K562 (cell line): ENCODE measurements at places on chromosomes 12 and 14. TPM values are rescaled to one million over a fixed set of nuclear protein-coding genes. Genes with fewer than 3 reads are reported as not detected.

- DNase-seq: no peak
These were observed 373.1 kb downstream of the SOX5 start for GRCh38 chr12:23576372-23576771.

DNA sequence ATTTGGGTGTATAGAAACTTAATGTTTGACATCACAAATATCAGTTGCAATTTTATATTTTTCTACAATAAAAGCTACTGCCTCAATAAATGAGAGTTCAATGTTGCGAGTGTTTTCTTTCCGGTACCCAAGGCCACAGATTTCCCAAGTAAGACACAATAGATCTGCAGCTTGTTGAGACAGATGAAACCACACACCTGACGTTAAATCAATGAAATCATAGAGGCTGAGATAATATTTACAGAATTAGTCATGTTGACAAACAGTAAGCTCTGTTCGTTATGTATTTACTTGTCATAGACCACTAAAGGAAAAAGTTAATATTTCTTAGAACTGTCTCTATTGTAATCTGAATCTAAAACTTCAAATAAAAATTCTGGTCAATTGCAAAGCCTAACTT lies 49.2 kb upstream of the PTHLH start:
- DNase-seq: no peak

The HNF1A gene
- not detected in 2 replicates for total RNA-seq

DNA sequence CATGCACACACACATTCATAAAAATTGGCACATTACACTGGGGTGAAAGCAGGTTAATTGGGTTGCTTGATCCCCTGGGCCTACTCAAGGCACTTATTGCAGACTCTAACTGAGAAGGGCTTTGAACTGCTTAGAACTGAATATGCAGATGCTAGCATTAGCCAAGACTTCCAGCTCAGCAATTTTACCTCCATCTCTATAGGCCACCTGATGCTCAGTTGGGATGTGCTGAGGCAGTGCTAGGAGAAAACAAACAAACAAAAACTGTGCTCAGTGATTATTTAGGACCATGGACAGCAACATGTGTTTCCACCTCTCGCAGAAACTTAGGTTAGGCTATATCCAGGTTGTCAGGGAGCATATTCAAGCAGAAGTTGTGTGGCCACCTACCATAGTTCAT lies 124.8 kb upstream of the WSCD2 start:
- no peak for DNase-seq

DNA sequence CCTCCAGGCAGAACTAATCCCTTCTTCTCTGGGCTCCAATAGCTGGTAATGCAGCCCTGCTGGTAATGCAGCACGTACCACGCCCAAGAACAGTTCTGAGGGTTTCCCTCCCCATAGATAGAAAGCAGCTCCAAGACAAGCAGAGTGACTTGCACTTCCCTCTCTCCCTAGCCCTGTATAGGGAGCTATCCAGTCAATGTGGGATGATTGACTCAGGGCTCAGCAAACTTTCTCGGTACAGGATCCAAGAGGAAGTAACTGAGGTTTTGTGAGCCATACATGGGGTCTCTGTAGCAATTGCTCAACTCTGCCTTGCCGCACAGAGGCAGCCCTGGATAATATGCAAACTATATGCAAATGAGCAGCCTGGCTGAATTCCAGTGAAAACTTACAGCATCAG lies 15.5 kb upstream of the FKBP4 start:
- no peak for DNase-seq

GRCh38 chr14:56390859-56391258 lies 188.7 kb upstream of the TMEM260 start:
- DNase-seq: no peak

- peak; percentile 2 for DNase-seq
These were observed 21.1 kb upstream of the PGF start for GRCh38 chr14:74976264-74977113.

The KRT80 gene
- total RNA-seq: not detected in 2 replicates

The OR4M1 gene
- not detected in 2 replicates for total RNA-seq

The TTC9 gene
- 0.02 and 0.07 TPM in 2 replicates for total RNA-seq

The VDR gene
- total RNA-seq: 4.2 and 4.8 TPM in 2 replicates

- no peak for DNase-seq
These were observed 28.3 kb downstream of the MDM1 start for GRCh38 chr12:68303850-68304249.

The CLEC4D gene
- total RNA-seq: not detected in 2 replicates

GRCh38 chr14:88089445-88089844 lies 84.5 kb downstream of the GPR65 start:
- DNase-seq: no peak

The BEGAIN gene
- total RNA-seq: 0.55 and 1.1 TPM in 2 replicates

DNA sequence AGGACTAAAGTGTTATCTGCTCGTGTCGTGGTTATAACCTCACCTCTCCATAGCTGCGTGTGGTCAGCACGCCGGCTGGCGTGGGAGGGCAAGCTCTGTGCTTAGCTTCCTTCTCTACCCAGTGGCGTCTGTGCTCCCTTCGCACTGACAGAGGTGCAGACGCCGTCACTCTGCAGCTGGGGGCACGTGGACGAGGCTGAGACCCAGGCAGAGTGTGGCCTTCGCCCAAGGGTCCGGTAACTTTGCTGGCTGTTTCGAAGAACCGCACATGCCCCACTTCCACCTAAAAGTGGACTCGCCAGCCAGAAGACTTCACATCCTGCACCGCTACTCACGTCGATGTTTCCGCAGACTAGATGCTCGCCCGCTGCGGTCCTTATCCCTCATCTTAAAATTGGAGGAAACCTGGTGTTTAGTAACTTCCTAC lies 35.9 kb upstream of the DYNC1H1 start:
- peak; percentile 31 for DNase-seq

DNA sequence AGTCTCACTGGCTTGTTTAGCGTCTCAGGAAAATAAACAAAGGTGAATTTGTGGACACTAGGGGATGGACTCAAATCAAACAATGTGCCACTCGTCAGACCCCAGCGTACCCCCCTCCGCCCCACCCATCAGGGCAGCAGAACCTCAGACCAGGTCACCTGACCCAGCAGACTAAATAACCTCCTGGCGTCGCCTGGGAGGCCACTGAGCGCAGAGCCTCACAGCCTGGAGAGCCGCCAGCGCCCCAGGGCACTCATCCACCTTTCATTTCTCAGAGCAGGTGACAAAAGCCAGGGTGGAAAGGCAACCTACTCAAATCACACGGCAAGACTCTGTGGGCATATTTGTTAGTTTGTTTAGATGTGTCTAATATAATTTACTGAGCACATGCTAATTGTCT lies 100.9 kb downstream of the DICER1 start:
- no peak for DNase-seq

GRCh38 chr14:24280797-24281460 lies 9.5 kb upstream of the RABGGTA start:
- DNase-seq: no peak

- DNase-seq: no peak
These were observed 5.9 kb upstream of the WASHC3 start for GRCh38 chr12:102067574-102068258.

GRCh38 chr12:97306147-97306546 lies 156.5 kb upstream of the RMST start:
- no peak for DNase-seq

The MYF6 gene
- not detected in 2 replicates for total RNA-seq

GRCh38 chr12:96425321-96425720 lies 25.1 kb upstream of the CDK17 start:
- no peak for DNase-seq

- DNase-seq: no peak
These were observed 32.8 kb downstream of the DUSP16 start for GRCh38 chr12:12529783-12530421.

The IFI27 gene
- total RNA-seq: 1.0 and 1.3 TPM in 2 replicates

DNA sequence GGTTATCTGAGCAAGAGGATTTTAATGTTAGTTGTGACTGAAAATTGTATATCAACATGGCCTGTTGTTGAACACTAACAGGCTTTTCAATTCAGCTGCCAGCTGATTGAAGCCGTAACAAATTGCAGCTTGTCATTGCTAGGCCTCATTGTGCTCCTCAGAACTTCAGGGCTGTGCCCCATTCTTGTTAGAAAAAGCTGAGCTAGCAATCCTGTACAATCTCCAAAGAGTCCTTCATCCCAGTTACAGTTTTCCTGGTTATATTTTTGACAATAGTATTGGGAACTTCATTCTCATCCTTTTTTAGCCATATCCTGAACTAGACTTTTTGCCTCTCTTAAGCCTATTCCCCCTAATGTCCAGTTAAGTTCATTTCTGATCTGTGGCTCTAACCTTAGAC lies 564.1 kb upstream of the ATXN7L3B start:
- DNase-seq: no peak

The RAB15 gene
- total RNA-seq: 0.11 and 0.16 TPM in 2 replicates

GRCh38 chr12:76704693-76705092 lies 59.2 kb upstream of the ZDHHC17 start:
- peak; percentile 10 for DNase-seq

The TSPAN9 gene
- total RNA-seq: 0.60 and 0.94 TPM in 2 replicates

DNA sequence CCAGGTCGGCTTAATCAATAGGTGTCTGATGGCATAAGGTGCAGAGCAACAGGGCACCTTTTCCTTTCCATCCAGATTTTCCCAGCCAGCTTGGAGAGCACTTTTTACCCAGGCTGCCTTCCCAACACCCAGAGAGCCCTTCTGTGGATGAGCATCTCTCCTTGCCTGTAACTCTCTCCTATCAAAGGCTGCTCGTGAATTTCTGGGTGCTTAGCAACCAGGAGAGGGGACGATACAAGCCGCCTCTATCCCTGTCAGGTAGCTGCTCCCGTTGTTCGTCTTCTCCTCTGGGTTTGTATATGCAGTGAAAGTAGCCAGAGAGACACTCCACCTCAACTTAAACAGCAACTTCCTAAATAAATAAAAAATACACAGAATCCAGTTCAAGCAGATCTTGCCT lies 124.2 kb downstream of the CACNA1C start:
- no peak for DNase-seq

GRCh38 chr14:58662018-58662417 lies 24.3 kb downstream of the DACT1 start:
- no peak for DNase-seq

- no peak for DNase-seq
These were observed 40.5 kb upstream of the CLMN start for GRCh38 chr14:95359994-95360826.
